Activated T-helper 1 cell treated with anti-CD3 and anti-CD28 coated beads, Interleukin-2, amount 50 U/mL, for 16 hours (primary cell): ENCODE measurements at places on chromosomes 11 and 22.

DNA sequence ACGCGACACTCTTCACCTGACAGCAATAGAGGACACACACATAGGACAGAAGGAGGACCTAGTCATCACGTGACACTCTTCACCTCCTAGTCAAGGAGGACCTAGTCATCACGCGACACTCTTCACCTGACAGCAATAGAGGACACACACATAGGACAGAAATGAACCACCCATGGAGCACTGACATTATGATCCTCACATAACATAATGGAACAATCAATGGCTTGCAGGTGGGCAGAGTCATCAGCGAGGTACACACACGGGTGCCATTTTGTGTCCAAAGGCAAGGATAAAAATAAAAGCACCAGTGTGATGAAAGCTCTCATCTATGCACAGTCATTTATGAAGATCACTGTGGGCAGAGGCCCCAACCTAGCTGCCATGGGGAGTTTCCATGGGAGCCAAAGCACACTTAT, 354.7 kb downstream of the LARGE1 start:
- DNase-seq, result no peak

DNA sequence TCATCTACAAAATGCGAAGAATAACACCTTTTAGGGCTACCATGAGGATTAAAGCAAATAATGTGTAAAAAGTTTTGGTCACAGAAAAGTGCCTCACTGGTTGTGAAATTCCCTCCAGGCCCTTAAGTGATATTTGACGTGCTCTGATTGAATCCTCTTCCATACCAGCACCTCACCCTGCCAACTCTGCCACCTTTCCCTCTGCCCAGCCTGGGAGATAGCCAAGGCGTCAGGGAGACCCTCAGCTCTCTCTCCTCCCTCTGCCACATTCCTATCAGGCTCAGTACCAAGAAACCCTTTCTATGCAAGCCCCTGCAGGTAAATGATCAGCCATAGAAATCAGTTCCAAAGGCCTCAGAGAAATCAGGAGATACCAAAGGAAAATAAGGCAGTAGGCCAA, 21.4 kb downstream of the PLEKHA7 start:
- no peak for DNase-seq

- DNase-seq, result no peak
Measured at GRCh38 chr11:34620820-34621792, at the start of gene EHF. Gene EHF, plus strand, starts transcription at chr11:34621093. Its CDS starts 21,538 bp downstream, at chr11:34642631.

DNA sequence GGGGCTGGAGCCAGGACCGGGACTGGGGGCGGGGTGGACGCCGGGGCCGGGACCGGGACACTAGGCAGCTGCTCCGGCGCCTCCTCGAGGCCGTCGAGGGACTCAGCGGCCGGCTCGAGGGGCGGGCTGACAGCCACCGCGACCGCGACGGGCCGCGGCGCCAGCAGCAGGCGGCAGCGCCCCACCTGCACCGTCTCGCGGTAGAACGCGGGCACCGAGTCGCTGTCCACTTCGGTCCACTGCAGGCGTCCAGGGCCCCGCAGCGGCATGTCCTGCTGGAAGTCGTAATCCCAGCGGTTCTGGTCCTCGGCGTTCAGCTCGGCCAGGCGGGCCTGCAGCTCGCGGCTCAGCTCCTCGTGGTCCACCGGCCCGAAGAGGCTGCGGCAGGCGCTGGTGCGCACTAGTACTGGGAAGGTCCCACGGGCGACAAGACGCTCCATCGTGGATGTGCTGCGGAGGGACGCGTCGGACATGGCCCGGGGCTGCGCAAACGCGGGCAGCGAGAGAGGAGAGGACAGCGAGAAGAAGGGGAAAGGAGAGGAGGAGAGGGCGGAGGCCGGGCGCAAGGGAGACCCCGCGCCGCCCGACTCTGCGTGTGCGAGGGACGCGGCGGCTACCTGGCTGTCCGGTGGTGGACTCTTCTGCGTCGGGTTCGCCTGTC, 428 bp downstream of the CDKN1C start:
- no peak for DNase-seq

DNA sequence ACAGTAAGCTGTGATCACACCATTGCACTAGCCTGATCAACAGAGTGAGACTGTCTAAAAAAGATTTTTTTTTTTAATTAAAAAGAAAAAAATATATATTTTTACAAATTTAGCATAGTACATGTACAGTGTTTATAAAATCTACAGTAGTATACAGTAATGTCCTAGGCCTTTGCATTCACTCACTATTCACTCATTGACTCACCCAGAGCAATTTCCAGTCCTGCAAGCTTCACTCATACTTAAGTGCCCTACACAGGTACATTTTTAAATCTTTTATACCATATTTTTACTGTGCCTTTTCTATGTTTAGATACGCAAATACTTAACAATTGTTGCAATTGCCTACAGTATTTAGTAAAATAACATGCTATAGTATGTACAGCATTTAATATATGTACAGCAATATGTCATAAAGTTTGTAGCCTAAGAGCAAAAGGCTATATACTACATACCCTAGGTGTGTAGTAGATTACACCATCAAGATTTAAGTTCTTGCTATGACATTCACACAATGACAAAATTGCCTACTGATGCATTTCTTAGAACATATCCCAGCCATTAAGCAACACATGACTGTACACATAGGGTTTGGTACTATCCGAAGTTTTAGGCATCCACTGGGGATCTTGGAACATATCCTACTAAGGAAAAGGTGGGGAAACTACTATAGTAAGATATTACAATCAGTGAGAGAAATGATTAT, 22.8 kb downstream of the PIK3C2A start:
- DNase-seq, result no peak

DNA sequence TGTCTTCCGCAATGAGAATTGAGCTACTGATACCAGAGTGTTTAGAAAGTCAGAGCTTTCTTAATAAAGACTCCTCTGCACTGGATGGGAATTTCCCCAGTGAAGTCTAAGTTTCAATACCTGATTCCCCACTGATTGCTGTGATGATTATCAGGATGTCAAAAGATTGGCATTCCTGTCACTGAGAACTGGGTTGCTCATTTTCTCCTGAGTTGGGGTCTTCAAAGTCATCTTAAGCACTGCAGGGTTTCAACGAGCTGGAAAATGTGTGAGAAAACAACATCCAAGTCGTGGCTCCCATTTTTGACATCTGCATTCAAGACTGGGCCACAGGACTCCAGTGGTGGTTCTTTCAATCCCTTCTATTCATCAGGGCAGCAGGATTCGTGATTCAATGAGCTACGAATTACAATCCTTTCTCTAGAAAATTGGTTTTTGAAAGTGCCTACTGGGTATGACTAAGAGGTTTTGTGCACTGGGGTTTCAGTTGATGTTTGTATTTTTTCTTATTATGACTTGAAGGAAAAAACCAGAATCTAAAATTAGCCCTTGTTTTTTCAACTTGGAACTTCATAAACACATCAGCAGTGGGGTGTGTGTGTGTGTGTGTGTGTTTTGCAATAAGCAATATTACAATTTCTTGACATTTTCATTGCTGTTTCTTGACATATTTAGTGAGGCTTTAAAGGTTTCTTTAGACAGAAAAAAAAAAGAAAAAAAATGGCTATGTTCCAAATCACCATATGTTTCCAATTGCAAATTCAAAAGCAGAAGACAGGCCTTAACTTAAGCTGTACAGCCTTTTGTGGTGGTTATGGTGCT, 233.0 kb downstream of the FAM76B start:
- no peak for DNase-seq
